ENCODE measurements at places on chromosomes 16 and 17. TPM values are rescaled to one million over a fixed set of nuclear protein-coding genes. Genes with fewer than 3 reads are reported as not detected.

CMTM2 gene
- total RNA-seq: not detected

SMPD3 gene
- 107 TPM for total RNA-seq

TNFSF12 gene
- total RNA-seq: 6.6 TPM

ARHGAP27 gene
- total RNA-seq: 3.8 TPM

ENPP7 gene
- not detected for total RNA-seq

SPOP gene
- 141 TPM for total RNA-seq
